ENCODE measurements at places on chromosomes 6 and 20.

DNA sequence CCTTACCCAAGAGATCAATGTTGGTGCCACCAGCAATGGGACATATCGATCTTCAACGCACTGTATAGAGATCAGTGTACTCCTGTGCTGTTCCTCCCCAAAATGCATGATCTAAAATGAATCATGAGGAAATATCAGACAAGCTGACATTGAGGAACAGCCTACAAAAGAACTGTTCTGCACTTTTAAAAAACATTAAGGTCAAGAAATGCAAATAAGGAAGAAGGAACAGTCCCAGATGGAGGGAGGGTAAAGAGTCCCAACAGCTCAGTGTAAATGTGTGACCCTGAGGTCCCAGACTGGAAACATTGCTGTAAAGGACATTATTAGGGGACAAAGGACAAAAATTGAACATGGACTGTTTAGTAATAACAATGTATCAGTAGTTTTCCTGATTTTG is 24.3 kb upstream of the XRN2 start:
- no peak for DNase-seq

DNA sequence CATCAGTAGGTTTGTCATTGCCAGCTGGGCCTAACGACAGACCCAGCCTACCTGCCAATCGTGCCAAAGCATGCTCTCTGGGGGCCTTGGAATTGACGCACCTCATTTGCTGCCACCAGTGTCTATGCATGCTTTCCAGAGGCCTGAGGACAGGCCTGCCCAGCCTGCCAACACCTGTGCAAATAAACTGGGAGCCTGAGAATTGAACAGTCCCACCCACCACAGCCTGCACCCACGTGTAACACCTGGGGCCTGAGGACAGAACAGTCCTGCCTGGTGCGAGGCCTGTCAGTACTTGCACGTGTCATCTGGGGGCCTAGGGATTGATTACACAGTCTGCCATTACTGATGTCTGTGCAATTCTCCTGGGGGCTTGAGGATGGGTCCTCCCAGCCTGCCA is 6.2 kb upstream of the RNF217 start:
- DNase-seq: no peak

GRCh38 chr6:14121936-14122344 is 4.4 kb downstream of the CD83 start:
- no peak for DNase-seq

DNA sequence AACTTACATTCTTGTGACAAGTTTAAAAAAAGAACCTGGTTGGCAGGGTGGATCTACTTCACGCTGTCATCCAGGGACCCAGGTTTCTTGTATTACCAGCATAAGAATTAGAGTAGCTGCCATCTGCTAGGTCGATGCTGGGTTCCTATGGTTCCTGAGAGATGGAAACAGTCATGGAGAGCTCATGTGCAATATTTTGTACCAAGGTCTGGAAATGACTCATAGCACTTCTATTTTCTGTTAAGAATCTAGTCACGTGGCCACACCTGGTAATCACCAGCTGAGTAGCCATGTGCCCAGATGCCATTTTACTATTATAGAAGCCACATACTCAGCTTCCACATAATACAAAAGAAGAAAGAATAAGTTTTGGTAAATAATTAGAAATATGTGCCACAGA is 171.3 kb downstream of the CD83 start:
- DNase-seq: no peak
